Testis (tissue), 5 donors: ENCODE measurements at places on chromosomes 1 and 21. TPM values are rescaled to one million over a fixed set of nuclear protein-coding genes. Genes with fewer than 3 reads are reported as not detected.

Gene GGPS1
- total RNA-seq = 29.4 TPM

Gene TFF3
- 12.9 TPM for total RNA-seq

DNA sequence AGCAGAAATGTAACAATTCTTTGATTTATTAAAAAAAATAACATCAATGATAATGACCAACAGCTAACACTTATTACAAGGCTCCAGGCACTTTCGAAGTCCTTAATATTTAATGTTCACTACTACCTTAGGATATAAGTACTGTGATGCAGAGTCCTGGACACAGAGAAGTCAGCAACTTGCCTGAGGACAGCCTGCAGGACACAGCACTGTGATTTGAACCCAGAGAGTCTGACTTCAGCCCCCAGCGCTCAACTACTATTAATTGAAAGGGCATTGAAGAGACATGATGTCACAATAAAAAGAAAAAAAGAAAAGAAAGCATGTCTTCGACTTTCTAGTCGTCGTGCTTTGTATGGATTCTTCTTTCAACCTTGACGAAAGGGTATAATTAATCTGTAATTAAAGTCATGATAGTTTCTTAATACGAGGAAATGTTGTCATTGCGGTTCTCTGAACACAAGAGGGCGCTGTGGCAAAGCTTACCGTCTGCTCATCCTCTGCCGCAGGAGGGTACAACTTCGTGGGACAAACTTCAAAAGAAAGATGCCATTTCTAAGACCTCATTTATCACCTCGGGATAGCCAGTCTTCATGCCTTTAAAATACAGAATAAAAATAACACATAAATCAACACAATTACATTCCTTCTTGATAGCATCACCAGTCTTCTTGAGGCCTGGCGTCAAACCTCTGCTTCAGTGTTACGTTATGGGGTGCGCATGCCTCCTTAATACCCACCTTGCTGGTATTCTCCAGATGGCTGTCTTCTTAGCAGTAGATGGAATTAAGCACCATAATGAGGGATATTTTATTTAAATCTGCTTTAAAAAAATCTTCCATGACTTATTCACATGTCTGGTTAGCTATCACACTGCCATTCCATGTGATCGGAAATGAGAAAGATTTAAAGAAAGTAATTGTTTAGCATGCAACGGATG, 240.1 kb downstream of the DISC1 start:
- peak; percentile 67 for DNase-seq

- DNase-seq = no peak
Measured at GRCh38 chr1:218565377-218565776, 220.2 kb downstream of the TGFB2 start.

DNA sequence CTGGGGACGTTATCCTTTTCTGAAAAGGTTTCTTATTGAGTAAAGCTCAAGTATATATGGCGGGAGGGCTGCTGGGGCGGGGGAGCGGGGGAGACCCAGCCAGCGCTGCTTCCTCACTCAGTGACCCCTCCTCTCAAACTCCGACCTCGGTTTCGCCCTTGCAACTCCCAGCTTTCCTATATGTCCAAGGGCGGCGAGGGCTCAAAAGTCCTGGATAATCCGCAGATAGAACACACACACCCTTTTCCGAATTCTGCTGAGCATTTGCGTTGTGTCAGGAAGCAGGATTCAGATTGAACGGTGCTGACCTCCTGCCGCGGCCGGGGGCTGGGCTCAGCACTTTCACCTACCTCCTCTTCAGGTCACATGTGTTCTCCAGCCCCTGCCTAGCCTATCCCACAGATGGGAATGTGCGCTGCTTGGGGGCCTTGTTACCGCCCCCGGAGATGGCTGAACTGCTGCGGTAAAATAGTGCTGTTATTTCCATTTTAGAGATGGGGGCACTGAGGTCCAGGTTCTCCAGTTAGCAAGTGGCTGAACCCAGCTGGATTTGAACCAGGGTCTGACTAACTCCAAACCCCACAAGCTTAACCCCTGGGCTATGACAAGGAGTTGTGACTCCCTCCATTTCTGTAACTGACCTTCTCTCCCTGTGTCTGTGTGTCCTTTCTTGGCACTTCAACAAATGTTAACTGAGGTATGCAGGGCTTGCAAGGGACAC, 795 bp upstream of the AHDC1 start:
- no peak for DNase-seq

Gene TAF13
- 42.0 TPM for total RNA-seq

DNA sequence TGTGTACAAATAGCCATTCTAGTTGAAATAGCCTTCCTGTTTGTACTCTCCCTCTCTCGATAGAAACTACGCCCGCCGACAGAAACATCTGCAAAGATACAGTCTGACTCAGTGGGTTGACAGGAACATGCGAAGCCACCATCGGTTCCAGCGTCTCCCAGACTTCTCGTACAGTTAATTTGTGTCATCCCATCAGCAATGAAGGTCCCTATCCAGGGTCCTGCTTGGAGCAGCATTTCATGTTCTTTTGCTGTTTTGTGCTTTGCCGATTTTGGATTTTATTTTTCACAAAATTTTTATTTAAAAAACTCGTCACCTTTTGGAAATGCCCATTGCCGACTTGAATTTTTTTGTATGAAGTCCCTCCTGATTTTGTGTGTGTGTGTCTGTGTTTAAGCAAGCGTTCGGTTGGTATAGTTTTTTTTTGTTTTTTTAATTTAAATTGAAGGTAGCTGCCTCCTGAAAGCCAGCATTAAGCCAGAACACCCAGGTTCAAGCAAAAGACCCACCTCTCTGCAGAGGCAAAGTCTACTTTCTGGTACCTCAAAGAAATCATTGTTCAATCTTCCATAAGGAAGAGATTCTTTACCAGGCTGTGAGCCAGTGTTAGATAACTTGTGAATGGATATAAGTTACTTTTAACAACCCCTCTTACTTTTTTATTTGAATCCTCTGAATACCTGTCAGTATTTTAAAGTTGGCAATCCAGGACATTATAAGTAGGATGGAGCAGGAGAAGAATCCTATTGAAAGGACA, 14.7 kb downstream of the FNDC5 start:
- DNase-seq = no peak

Gene AGT
- 3.3 TPM for total RNA-seq

- no peak for DNase-seq
Measured at GRCh38 chr1:27868932-27869718, 3.2 kb upstream of the THEMIS2 start.

DNA sequence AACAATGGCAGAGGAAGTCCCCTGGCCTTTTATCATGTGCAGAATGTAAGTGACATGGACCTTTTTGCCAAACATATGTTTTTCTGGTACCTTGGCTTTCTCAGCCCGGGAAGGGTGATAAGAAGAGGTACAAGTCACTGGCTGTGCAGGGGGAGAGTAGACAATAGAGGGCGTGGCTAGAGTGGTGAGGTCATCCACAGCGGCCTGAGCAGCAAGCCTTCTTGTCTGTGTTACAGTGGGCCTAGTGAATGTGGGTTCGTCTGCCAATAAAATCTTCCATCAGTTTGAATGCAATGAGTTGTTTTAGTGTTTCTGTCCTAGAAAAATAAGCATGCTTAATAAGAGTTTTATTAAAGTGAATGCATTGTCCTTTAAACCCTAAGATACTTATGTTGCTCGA, 59.0 kb upstream of the PGD start:
- peak; percentile 81 for DNase-seq

DNA sequence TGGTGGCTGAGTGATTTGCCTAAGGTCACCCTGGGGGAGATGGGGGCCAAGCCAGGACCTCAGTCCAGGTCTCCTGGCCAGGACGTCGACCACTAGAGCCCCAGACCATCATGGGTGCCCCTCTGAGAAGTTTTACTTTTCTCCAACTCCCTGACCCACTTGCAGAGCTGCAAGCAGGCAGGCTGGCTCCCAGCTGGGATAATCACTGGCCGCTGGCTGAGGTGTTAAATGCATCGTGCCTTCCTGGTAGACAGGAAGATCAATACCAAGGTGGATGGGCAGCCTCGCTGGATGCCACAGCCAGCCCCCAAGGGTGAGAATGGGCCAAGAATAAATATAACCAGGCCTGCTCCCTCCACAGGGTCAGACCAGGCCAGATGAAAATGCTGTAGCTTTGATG, 106.2 kb downstream of the EPHB2 start:
- DNase-seq = no peak

DNA sequence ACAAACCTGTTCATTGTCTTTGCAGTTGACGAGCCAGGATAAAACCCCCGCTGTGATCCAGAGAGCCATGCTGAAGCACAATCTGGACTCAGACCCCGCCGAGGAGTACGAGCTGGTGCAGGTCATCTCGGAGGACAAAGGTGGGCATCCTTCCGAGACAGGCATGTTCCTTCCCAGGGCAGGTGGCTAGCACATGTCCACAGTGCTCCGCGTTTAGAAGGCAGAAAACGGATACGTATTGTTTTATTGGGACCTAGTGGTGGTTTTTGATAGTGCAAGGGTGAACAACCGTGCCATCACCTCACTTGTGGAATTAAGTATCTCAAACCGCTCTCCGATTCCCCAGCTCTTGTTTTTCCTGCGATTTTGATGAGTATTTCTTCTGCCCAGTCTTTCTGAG, 115.3 kb downstream of the COLGALT2 start:
- DNase-seq = no peak

Gene DNAJC28
- total RNA-seq = 9.3 TPM

DNA sequence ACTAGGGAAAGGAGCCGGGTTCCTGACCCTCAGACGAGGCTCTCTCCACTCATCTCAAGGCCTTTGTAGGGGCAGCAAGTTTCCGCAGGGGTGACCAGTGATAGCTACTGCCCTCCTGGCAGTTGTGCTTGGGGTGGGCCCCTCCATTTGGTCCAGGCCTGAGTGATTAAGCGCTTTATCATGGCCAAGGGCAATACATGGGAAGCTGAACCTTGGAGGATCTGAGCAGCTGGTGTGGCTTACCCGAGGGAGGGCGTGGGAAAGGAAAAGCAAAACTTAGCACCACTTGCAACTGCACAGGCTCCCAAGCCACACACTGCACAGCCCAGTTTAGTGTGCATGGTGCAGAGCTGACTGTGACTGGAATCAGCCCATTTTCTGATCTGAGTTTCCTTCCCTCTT, 47.8 kb downstream of the GADD45A start:
- DNase-seq = no peak
